ENCODE measurements at places on chromosomes 4 and X.

DNA sequence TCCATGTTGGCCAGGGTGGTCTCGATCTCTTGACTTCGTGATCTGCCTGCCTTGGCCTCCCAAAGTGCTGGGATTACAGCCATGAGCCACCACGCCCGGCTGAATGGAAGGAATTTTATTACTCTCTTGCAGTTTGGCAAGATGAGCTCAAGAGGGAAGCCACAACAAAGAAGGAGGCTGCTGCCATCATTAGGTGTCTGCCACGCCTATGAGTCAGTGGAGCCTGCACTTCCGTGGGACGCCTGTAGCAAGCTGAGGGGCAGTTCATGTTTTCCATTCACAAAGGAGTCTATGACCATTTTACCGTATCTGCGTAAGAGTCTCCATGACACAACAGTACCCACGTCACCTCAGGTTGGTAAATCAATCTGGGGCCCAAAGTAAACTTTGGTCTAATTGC lies 51.2 kb upstream of the CHRNA9 start:
- DNase-seq, result peak; percentile 64

DNA sequence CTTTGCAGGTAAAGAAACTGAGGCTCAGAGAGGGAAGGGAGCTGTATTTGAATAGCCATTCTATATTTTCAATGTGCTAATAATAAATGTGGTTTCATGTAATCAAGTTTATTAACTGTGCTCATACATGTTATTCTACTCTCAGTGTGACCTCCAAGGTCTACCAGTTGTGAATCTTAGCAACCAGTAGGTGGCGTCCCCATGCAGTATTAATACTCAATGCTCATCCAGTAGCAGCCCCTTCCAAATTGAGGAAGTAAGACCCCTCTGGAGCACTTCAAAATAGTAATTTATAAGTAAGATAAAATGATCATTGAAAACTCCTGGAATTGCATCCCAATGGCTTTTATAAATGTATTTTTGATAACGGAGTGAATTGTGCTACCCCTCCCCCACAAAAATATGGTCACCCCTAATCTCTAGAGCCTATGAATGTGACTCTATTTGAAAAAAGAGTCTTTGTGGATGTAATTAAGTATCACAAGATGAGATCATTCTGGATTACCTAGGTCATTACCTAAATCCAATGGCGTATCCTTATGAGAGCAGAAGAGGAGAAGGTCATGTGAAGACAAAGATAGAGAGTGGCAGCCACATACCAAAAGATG lies 20.4 kb upstream of the SEPSECS start:
- DNase-seq, result no peak

GRCh38 chr4:10599574-10599973 lies 85.0 kb downstream of the CLNK start:
- no peak for DNase-seq

- no peak for DNase-seq
Observed at GRCh38 chrX:11241720-11242119, 51.5 kb upstream of the AMELX start.

DNA sequence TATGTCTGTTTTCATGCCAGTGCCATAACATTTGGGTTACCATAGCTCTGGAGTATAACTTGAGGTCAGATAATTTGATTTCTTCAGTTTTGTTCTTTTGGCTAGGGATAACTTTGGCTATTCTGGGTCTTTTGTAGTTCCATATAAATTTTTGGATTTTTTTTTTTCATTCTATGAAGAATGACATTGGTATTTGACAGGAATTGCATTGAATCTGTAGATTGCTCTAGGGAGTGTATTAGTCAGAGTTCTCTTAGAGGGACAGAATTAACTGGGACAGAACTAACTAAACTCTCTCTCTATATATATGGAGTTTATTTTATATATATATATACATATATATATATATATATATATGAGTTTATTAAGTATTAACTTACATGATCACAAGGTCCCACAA lies 32.2 kb upstream of the SLIT2 start:
- DNase-seq, result no peak

GRCh38 chrX:19479458-19479857 lies 35.9 kb downstream of the MAP3K15 start:
- DNase-seq, result no peak

DNA sequence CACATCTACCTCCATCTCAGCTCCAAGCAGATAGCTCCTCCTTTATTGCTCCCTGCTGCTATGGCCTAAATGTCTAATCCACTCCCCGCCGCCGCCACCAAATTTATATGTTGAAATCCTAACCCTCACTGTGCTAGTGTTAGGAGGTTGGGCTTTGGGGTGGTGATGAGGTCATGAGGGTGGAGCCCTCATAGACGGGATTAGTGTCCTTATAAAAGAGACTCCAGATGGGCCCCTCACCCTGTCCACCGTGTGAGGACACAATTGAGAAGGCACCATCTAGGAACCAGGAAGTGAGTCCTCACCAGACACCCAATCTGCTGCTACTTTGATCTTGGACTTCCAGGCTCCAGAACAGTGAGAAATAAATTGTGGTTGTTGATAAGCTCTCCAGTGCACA lies 13.6 kb upstream of the TBC1D14 start:
- DNase-seq, result no peak

GRCh38 chrX:105126201-105126600 lies 94.3 kb downstream of the TEX13A start:
- no peak for DNase-seq

DNA sequence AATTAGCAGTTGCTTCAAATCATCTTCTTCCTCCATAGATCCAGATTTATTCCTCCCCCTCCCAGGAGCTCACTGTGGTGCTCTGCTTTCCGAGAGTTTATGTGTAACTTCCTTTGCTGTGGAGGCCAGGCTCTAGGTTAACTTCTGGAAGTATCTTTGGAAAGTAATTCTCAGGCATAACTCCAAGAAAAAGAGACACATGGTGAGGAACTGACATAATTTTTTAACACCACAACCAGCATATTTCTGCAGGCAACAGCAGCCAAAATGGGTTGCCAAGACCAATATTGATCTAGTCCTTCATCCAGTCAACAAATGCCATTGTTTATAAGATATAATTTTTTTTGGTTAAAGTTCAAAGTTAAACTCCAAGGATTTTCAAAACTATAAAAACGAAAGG lies 114.5 kb upstream of the RBPJ start:
- DNase-seq, result no peak

GRCh38 chr4:15526924-15527592 lies 57.4 kb downstream of the CC2D2A start:
- no peak for DNase-seq

DNA sequence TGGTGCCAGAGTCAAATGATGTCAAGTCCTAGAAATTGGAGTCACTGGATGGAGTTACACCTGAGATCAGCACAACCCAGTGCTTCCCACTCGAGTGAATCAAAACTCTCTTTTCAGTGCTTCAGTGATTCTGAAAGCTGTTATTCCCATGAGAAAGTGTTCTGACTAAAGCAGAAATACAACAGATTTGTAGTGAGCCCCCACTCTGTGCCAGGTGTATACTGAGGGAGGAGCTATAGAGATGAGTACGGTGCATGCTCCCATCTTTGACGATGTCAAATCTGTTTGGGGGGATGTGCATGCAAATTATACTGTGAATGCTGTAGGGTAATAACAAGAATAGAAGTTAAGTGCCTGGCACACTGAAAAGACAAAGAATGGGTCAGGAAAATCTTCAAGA lies 330.2 kb downstream of the HS3ST1 start:
- DNase-seq, result no peak

- DNase-seq, result no peak
Observed at GRCh38 chrX:140274811-140275525, 229.9 kb downstream of the SOX3 start.

DNA sequence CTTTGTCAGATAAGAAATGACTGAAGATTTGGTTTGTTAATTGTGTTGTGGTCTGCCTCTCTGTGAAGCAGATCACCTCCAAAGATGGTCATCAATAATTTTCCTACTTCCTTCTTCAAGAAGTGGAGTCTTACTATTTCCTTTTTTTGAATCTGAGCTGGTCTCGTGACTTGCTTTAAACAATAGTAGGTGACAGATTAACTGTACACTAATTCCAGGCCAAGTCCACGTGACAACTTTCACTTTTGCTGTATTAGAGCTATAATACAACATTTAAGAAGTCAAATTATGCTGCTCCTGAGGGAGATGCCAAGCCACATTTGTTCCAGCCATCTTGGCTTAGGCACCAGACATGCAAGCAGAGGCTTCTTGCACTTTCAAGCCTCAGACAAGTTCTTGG lies 393.8 kb upstream of the GRID2 start:
- no peak for DNase-seq

GRCh38 chr4:177713454-177713853 lies 271.2 kb upstream of the AGA start:
- DNase-seq, result no peak

DNA sequence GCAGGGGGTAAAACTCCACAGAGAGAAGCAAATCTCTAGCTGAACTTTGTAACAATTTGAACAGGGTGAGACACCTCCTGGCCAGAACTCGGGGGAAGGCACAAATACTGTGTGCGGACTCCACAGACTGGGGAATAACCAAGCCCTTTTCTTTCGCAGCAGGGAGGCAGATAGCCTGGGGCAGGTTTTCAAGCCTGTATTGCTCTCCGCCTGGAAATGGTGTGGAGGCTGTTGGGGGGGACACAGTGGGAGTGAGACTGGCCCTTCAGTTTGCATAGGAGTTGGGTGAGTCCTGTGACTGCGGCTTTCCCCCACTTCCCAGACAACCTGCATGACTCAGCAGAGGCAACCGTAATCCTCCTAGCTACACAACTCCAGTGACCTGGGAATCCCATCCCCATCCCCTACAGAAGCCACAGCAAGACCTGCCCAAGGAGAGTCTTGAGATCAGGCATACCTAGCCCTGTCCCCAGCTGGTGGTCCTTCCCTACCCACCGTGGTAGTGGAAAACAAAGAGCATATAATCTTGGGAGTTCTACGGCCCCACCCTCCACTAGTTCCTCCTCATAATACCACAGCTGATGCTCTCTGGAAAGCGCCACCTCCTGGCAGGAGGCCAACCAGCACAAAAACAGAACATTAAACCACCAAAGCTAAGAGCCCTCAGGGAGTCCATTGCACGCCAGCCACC lies 12.9 kb upstream of the SMPX start:
- no peak for DNase-seq

DNA sequence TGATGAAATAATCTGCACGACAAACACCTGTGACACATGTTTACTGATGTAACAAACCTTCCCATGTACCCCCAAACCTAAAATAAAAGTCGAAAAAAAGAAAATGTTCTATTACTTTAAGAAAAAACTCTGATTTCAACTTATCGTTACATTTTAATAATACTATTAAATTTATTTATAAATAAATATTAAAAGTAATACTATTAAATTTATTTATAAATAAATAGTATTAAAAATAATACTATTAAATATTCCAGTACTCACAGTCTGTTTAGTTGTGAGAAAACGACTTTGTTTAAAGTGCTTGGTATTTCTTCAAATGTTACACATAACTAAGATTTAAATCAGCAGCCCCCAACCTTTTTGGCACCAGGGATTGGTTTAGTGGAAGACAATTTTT lies 471.6 kb upstream of the PRKX start:
- DNase-seq, result no peak

- no peak for DNase-seq
Observed at GRCh38 chr4:7212921-7213320, 20.6 kb downstream of the SORCS2 start.

- no peak for DNase-seq
Observed at GRCh38 chr4:114597410-114598115, 1.0 kb upstream of the UGT8 start.

- DNase-seq, result no peak
Observed at GRCh38 chr4:113835005-113835404, 73.5 kb upstream of the CAMK2D start.

GRCh38 chr4:100009490-100009889 lies 59.4 kb upstream of the H2AZ1 start:
- no peak for DNase-seq

DNA sequence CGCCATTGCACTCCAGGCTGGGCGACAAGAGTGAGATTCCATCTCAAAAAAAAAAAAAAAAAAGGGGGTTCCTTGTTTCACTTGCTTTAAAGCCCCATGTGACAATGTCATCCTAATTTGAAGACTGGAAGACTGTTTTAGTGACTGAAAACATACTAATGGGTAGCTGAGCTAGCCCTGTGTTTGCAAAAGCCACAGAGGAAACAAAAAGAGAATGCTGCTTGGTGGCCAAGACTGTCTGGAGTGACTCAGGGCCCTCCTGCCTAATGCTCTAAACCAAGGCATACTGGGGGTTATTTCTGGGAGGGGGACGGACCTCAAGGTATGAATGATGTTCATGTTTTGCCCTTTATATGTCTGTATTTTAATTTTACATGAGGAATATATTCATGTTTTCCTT lies 16.0 kb downstream of the HPSE start:
- no peak for DNase-seq

DNA sequence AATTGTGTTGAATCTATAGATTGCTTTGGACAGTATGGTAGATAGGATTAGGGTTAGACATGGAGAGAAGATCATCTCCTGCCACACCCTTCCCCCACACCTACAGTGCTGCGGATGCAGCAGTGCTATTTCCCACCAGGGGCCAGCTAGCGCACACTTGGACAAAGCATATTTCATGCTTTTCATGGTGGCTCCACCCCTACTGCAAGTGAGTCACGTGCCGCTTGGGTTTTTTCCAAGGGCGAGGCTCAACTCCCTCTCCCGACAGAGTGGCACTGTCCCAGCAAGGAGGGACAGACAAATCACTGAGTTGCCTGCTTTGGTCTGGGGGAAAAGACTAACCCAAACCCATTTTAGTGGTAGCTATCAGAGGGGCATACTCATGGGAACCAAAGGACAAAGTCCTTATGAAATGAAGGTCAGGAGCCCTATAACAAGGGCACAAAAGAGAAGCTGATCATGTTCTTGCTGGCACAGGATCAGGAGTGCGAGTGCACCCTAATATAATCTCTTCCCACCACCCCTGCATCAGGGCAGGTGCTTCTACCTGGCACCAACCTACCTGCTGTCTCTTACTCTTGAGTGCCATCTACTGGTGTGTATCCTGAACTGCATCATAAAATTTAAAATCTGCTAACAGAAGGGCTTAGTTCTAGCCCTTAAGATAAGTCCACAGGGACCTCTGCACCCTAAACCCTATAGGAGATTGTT lies 55.1 kb upstream of the PGAM4 start:
- no peak for DNase-seq

DNA sequence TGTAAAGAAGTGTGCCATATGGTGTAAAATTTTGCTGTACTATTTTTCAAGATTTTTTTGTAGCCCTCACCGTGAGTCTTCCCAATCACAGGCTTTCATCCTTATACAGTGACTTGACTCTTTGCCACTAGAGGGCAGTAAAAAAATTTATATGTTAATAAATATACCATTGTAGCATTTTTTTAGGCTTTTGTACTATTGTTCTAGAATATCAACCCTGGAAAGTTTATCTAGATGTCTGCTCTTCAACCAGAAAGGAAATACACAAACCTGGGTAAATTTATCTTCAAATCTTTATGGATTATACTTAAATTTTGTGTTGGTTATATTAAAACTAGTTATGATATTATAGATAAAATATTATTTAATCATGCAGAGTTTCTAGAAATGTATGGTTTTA lies 235.3 kb downstream of the TENM3 start:
- no peak for DNase-seq

DNA sequence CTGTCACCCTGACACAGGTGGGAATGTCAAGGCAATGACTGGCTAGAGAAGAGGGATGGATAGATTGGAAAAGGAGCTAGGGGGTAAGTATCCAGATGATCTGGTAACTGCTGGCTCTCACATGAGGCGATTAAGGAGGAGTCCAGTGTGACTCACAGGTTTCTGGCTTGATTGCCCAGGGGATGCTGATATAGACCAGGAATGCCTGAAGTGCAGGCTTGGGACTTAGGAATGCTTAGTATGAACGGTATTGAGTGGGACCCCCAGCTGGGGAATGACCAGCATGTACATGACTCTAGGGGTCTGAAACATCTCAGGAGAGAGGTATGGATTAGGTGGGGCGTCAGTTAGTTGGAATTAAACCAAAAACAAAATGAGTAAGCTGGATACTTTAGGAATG lies 65.8 kb upstream of the PRPS1 start:
- DNase-seq, result no peak

All from stimulated activated CD4-positive, alpha-beta T cell treated with anti-CD3 and anti-CD28 coated beads, Interleukin-15, amount 100 ng/mL, for 1 hour (primary cell).